Esophagus squamous epithelium (tissue), 5 donors: ENCODE measurements at places on chromosomes 5 and 9. TPM values are rescaled to one million over a fixed set of nuclear protein-coding genes. Genes with fewer than 3 reads are reported as not detected.

GRCh38 chr5:43305948-43306565, 7.2 kb downstream of the HMGCS1 start:
- no peak for DNase-seq

- DNase-seq: no peak
These were observed 54.4 kb downstream of the ARRDC3 start for GRCh38 chr5:91328743-91329142.

DNA sequence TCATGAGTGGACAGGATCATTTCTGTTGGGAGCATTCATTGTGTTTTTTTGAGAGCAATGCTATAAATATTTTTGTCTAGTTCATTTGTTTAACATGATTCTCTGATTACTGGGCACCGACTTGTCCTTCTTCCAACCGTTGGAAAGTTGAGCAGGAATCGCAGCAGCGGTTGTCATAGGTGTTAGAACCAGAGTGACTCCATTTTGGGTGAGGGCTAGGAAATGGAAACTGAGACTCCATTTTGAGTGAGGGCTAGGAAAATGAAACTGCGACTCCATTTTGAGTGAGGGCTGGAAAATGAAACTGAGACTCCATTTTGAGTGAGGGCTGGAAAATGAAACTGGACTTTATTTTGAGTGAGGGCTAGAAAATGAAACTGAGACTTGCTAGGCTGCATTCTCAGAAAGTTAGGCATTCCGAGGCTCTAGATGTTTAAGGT, 100.6 kb downstream of the ICE1 start:
- DNase-seq: no peak

- DNase-seq: no peak
These were observed 25.1 kb upstream of the PCSK1 start for GRCh38 chr5:96458176-96458575.

GRCh38 chr5:115124741-115125140, 45.0 kb downstream of the TRIM36 start:
- no peak for DNase-seq

- DNase-seq: no peak
These were observed 52.0 kb downstream of the SLC22A5 start for GRCh38 chr5:132421462-132421861.

DNA sequence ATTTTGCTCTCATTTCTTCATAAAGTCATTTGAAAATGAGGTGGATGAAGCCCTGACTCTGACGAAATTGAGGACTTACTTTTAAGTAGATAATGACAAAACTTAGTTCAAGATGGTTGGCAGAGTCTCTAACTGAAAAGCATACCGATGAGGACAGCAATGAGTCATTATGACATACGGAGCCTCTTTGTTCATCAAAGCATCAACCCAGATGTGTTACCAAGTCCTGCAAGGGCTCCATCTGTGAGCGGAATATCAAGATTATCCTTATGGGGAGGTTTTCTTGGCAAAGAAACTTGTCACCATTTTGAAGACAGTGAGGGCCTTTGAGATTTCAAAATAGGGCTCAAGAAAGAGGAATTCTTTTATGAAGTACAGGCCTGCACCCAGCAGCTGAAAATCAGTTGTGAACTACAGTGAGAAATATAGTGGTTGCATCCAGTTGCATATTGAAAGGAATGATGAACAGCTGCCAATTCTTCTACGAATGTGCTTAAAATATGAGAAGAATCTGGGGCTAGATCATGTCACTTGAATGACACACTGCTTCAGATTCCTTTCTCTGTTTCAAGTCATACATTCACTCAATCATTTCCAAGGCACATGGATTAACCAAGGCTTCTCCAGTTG, 86.6 kb upstream of the SLC24A2 start:
- DNase-seq: no peak

- no peak for DNase-seq
These were observed 23.4 kb downstream of the CETN3 start for GRCh38 chr5:90386099-90386710.

- DNase-seq: no peak
These were observed 323.6 kb downstream of the NFIB start for GRCh38 chr9:13990331-13990730.

DNA sequence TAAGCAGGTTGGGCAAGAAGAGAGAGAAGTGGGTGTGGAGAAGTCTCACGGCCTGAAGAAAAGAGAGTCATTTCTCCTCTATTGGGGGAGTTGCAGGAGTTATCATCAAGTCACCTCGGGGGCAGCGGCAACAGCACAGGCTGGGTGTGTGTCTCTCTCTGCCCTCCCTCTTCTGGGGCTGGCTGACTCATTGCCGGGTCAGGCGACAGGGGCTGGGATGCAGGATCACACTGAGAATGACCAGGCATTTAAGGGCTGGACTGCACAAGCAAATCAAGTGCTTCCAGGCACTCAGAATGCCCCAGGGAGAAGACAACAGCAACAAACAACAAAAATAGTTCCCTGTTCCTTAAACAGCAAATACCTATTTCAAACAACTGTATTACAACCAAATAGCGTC, 6.3 kb upstream of the EQTN start:
- no peak for DNase-seq

GRCh38 chr5:177107159-177107558, 20.4 kb downstream of the FGFR4 start:
- DNase-seq: no peak

- DNase-seq: no peak
These were observed 102.3 kb upstream of the CCDC112 start for GRCh38 chr5:115398719-115399118.

DNA sequence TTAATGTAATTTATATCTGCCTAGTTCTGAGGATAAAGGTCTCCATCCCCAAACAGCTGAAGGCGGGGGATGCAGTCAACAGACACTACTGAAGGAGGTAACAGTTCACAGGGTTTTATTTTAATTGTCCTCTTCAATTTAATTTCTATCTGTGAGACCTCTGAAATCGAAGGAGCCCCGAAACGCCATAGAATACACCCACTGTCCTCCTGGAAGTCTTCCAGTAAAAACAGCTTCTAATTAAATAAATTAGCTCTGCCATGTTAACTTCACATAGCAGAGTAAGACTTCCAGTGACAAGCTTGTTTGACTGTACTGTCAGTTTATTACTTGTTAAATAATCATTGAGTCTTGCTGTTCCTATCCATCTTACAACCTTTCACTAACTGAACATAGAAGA, 193.5 kb downstream of the SEC61B start:
- DNase-seq: no peak

DNA sequence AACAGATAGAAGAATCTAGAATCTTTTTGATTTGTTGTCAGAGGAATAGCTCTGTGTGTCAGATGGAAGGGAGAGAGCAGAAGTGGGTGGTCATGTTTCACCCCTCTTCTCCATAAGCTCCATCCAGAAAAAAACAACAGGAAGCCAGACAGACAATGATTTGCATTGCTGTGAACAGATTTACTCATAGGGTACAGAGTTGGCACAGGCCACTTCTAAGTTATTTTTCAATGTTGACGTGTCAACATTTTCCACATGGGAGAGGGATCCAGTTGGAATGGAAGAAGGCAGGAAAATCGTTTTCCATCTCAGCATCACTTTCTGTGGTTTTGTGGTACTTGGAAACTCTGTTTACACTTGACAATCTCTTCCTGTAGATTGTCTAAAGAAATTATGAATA, 86.7 kb downstream of the INSYN2B start:
- DNase-seq: no peak

DNA sequence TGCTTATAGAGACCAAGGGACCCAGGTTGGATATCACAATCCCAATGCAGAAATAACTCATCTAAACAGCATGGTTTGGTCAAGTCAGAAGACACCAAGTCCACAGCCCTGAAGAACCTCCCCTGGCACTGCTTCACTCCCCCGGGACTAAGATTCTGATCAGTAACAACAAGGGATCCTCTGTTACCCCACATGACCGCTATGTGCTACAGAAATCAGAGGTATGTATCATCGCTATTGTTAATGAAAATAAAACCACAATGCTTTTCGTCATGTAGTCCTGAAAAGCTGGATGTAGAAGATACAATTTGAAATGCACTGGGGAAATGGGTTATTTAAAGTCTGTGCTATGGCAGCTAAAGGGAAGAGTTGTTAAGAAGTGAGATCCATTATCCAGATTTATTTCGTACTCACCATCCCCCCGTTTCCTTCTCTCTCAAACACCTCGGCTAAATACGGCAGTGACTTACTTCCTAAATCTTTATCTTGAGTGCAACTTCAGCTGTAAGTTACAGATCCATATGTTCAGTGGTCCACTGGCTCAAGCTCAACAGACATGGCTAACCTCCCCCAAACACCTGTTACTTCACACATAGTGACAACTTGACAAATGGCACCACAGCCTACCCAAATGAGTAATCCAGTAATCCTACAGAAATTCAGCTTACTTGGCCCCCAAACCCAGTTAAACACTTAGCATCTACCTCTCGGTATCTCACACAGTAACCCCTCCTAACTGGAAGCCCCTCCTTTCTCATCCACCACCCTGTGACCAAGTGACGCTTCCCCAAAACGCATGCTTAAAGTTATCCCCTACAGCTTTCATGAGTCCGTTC, 129.2 kb downstream of the MYO10 start:
- no peak for DNase-seq

- no peak for DNase-seq
These were observed 53.7 kb downstream of the PLAC8L1 start for GRCh38 chr5:146051678-146052077.

DNA sequence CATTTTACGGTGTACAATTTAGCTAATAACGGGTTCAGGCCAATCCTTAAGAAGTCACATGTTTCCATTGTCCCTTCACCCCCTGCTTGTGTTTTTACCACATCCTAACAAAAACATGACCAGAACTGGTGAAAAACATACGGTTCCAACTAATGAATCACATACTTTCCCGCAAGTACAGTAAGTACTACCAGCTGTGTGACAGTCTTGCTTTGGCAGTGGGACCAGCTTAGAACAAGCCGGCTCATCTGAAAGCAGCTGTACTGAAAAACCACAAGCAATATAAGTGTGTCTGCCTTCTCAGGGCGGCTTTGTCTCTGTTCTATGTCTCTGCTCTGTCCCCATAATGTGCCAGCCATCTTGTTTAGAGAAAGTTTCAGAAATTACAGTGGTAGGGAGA, 242.5 kb downstream of the BNC2 start:
- no peak for DNase-seq

- no peak for DNase-seq
These were observed 2292.6 kb upstream of the C9orf72 start for GRCh38 chr9:29865764-29866313.

Gene SNAPC3
- total RNA-seq: 27.0 TPM

Gene ANKRD18A
- 0.29 TPM for total RNA-seq

Gene CDH6
- 5.0 TPM for total RNA-seq

Gene DAB2IP
- 32.4 TPM for total RNA-seq

Gene SLC45A2
- total RNA-seq: 0.19 TPM

Gene NOP16
- 19.9 TPM for total RNA-seq

Gene MRPS27
- total RNA-seq: 57.4 TPM

Gene SLC25A46
- 52.2 TPM for total RNA-seq

Gene EQTN
- not detected for total RNA-seq

Gene PCDHB16
- total RNA-seq: 0.31 TPM

Gene FAM219A
- total RNA-seq: 4.0 TPM
